CD14-positive monocyte (primary cell): ENCODE measurements at places on chromosomes 7 and 10.

- no peak for DNase-seq
Observed at GRCh38 chr7:69349291-69349690, 249.0 kb upstream of the AUTS2 start.

GRCh38 chr10:91541481-91541880, 91.4 kb downstream of the PPP1R3C start:
- DNase-seq: no peak

DNA sequence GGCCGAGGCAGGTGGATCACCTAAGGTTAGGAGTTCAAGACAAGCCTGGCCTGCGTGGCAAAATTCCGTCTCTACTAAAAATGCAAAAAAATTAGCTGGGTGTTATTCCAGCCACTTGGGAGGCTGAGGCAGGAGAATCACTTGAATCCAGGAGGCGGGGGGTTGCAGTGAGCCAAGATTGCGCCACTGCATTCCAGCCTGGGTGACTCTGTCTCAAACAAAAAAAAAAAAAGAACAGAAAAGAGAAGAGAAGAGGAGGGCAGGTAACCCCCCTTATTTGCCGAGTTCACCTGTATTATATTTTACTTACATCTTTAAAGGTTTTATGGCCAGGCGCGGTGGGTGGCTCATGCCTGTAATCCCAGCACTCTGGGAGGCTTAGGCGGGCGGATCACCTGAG, 91.7 kb downstream of the RNF216 start:
- no peak for DNase-seq

DNA sequence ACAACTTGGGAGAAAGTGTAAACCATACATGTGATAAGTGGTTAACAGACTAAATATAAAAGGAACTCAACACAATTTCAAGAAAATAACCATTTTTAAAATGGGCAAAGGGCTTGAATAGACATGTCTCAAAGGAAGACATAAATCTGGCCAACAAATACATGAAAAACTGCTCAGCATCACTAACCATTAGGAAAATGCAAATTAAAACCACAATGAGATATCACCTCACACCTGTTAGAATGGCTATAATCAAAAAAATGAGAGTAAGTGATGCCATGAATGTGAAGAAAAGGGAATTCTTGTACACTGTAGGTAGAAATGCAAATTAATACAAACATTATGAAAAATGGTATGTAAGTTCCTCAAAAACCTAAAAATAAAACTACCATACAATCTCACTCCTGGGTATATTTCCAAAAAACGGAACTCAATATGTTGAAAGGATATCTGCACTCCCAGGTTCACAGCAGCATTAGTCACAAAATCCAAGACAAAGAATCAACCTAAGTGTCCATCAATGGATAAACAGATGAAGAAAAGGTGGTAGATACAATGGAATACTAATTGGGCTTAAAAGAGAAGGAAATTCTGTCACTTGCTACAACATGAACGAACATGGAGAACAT, 5.6 kb downstream of the SNX13 start:
- peak; percentile 62 for DNase-seq

- DNase-seq: no peak
Observed at GRCh38 chr7:121530227-121531174, 134.4 kb upstream of the FAM3C start.

DNA sequence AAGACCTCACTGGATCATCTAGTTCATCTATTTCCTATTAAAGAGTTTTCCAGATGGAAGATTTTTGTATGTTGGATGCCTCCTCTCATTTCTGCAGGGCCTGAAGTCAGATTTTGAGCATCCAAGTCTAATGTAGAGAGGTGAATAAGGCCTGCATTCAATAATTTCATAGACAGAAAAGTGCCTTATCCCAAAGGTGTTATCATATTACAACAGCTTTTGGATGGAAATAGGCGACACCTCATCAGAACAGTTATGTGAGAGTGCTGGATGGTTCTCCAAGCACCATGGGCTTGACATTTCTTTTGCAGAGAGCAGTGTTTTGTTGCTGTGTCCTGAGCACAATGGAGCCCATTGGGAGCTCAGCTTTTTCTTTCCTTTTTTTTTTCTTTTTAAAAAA, 162.4 kb upstream of the MEOX2 start:
- no peak for DNase-seq

DNA sequence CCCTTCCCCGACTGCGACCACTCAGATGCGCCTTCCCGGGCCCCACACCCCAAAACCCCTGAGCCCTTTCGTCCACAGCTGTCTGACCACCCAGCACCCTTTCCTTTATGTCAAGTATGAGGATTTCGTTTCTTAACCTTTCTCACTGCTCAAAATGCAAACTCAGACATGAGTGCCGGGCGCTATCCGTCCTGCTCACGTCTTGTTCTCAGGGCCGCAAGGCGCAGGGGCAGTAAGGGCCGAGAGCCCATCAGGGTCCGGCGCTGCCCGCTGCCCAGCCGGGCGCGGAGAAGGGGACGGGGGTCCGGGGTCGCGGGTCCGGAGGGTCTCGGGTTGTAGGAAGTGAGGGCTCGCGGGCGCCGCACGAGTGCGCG, 670 bp upstream of the RBM33 start:
- DNase-seq: peak; percentile 3

DNA sequence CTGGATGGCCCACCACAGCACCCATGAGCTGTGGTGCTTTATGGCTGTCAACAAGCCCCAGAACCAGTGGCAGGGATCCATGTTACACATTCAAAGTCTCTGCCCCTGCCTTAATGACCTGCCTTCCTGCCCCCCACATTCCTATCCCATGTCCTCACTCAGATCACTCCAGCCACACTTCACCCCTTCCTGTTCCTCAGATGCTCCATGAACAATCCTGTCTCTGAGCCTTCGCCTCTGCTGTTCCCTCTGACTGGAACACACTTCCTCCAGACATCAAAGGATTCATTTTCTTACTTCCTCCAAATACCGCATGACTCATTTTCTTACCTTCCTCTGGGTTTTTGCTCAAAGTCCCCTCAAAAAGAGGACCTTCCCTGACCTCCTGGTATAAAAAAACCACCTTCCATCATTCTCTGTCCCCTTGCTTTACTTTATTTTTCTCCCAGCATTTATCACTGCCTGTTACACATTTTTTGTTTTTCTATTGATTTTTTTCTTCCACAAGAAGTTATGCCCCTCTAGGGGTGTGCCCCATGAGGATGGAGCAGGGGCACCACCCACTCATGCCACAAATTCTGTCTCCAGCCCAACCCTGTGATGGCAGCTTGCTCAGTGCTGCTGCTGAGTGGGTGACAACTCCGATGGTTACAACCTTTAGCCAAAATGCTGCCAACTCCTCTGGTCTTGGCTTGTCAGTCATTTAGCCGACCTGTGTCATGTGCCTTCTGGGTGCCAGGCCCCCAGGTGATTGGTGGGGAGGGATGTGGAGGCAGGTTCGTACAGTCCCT, 18.2 kb downstream of the COL13A1 start:
- DNase-seq: peak; percentile 65

GRCh38 chr7:106597014-106597413, 63.9 kb downstream of the CCDC71L start:
- no peak for DNase-seq

DNA sequence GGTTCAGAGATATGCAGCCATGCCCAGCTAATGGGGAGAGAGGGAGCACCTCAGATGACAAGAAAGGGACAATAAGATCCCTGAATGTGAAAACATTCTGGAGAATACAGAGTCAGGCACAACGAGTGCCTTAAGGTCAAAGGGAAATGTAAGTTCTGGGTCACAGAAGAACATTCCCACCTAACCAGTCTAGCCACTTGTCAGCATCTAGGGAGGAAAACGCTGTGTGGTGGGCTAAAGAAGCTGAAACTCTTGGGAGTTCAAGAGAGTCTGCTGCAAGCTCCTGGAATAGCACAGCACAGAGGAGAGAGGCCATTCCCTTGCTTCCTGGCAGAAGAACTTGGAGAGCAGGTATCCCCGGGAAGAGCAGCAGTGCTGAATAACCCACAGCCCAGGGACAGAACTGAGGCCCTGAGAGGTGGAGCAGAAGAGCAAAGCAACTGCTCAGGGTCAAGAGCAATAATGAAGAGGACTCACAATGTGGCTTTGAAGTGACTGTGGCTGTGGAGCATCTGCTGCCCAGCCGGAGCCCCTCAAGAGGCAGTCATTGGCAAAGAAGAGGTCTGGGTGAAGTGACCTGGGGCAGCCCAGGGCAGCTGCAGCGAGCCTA, 182.3 kb downstream of the NPSR1 start:
- no peak for DNase-seq

GRCh38 chr7:133794479-133794878, 332.7 kb upstream of the LRGUK start:
- no peak for DNase-seq

DNA sequence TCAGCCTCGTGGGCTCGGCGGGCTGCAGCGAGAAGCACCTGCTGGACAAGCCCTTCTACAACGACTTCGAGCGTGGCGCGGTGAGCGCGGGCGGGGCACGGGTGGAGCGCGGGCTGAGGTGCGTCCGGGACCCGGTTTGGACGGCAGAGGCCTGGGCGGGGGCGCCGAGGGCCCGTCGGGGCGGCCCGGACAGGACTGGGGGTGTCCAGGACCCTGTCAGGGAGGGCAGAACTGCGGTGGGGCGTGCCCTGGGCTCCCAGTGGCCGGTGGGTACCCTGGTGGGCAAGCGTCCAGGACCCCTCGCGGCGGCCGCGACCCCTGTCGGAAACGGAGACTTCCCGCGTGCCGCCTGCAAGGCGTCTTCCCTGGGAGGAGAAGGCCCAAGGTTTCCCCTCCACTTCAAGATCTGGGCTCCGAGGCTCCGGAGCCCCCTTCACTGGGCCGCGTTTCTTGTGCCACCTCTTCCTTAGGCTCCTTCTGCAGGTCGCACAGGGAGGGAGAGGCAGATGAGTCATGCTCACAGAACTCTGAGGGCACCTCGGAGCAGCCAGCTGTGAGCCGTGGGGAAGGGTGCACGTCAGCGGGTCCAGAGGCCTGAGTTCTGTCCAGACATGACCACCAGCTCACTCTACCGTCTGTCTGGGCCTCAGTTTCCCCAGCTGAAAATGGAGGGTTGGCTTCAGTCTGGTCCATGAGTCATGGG, 485 bp downstream of the ALOX5 start:
- DNase-seq: no peak

DNA sequence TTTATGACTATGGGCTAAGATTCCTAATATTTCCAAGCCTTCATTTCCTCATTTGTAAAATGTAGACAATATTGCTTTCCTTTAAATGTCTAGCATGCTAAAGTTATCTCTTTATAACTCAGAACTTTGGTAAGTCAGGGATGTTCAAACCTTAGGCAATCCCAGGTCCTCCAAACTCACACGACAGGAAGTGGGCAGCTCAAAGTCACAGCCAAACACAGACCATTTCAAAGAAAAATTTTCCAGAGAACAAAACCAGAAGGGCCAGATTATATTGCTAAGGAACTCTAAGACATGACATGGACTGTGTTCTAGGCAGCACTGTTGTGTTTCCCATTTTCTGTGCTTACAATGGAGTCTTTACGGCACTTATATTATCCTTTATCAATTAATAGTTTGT, 87.8 kb upstream of the DYNC1I1 start:
- no peak for DNase-seq

GRCh38 chr10:123858907-123859652, 32.5 kb downstream of the CPXM2 start:
- no peak for DNase-seq

GRCh38 chr7:35617041-35617440, 77.9 kb downstream of the HERPUD2 start:
- DNase-seq: no peak

DNA sequence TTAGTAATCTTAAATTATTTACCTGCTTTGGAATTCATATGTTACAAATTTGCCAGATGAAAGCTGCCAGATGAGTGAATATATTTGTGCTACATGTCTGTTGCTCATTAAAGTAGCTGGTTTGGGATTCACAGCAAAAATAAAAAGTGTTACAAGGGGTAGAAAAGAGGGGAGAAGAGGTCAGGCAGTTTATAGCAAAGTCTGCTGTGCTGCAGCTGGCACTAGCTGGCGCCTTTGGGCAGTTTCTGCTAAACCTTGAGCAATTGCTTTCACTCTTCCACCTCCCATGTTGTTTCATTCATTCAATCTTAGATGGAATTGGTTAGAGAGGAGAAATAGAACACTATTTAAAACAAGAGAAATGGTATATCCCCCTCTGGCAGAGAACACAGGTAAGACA, 404.1 kb upstream of the LRGUK start:
- no peak for DNase-seq

GRCh38 chr7:17434191-17434590, 135.7 kb downstream of the AHR start:
- DNase-seq: no peak

DNA sequence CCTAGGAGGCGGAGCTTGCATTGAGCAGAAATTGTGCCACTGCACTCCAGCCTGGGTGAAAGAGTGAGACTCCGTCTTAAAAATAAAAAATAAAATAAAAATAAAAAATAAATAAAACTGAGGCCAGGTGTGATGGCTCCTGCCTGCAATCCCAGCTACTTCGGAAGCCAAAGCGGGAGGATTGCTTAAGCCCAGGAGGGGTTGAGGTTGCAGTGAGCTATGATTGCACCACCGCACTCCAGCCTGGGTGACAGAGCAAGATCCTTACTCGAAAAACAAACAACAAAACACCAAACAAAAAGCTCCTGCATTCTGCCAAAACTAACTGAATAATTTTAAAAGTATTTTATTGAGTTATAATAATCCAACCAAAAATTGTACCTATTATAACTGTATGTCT, 36.2 kb downstream of the AGAP4 start:
- no peak for DNase-seq

- no peak for DNase-seq
Observed at GRCh38 chr7:106848851-106849442, 16.1 kb upstream of the PIK3CG start.

DNA sequence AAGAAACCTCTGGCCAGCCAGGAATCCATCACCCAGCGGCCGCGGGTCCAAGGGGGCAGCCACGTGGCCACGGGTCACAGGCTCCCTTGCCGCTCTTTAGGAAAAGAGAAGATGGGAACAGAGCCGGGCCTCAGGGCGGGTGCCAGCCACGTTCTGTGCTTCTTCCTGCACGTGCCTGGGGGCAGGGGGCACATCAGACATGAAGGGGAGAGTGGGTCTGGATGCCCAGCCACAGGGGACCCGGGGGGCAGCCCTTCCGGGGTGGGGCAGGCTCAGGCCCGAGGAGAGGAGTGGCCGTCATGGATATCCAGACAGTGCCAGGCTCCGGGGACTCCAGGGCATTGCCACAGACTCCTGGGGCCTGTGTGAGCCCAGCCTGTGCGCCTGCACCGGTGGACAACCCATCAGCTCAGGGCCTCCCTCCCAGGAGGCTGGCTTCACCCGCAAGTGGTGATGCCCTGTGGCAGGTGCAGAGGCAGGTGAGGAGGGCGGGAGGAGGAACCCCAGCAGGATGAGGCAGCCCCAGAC, 31.0 kb upstream of the ADGRA1 start:
- DNase-seq: no peak
